ENCODE measurements at places on chromosomes 7 and 10.

DNA sequence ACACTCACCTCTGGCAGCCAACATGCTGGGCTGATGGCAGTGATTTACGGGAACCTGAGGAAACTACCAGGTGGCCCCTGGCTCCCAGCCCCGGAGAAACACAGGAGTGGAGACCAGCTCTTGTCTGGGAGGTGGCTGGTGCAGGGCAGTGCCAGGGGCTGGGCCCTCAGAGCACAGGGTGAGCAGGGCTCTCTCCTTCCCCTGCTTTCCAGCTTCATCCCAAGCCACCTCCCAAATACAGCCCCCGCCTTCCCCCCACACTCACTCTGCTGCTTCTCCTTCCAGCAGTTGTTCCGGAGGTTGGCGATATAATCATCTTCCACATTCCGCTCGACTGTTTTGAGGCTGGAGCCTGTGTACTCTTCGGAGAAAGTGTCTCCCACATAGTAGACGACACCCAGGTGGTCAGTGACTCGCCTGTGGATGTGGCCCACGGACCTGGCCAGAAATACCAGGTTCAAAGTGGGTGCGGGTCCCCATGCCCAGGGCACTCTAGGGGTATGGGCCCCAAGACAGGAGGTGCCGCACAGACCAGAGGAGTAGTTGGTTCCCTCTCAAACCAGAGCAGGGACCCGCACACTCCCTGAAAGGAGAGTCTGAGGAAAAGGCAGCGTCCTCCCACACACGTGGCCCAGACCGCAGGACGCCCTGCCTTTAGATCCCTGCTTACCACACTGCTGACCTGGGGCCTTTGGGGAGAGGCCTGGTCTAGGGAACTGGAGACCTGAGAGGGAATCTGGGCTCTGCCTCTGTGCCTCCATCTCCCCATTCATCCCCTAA is 18.3 kb downstream of the DNAJB12 start:
- DNase-seq = no peak

DNA sequence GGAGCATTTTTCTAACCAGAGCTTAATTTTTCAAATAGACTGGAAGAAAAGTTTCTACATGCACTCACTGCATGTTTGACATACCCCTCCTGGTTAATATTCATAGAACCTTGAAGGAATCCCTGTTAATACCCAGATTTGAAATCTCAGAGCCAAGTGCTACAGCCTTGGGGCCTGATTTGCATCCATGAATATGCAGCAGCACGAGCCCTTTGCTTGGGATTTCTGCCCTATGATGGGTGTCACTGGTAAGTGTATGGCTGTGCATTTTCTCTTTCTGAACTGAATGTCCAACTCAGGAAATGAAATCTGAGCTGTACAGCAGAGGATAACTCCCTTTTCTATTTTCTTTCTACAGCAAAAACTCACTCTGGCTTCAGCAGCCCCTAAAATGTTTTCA is 1157.5 kb downstream of the XPNPEP1 start:
- no peak for DNase-seq

DNA sequence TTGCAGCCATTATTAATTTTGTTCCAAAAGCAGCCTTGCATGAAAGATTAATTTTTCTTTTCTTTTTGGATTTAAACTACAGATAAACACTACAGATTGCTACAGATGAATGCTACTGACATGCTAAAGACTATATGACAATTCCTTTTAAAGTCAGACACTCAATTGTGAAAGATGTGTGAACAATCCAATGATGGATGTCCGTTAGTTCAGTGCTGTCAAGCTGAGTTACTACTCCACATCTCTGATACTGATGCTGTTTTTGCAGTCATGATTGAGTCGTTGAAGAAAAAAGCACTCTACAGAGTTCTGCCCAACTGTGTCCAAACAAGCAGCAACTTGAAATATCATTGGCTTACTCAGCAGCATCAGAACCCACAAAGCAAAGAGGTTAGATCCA is 146.8 kb downstream of the OTUD1 start:
- no peak for DNase-seq

- no peak for DNase-seq
Measured at GRCh38 chr7:80707318-80707717, 68.9 kb downstream of the CD36 start.

GRCh38 chr10:17085011-17085725 is 44.4 kb downstream of the CUBN start:
- DNase-seq = peak; percentile 20

DNA sequence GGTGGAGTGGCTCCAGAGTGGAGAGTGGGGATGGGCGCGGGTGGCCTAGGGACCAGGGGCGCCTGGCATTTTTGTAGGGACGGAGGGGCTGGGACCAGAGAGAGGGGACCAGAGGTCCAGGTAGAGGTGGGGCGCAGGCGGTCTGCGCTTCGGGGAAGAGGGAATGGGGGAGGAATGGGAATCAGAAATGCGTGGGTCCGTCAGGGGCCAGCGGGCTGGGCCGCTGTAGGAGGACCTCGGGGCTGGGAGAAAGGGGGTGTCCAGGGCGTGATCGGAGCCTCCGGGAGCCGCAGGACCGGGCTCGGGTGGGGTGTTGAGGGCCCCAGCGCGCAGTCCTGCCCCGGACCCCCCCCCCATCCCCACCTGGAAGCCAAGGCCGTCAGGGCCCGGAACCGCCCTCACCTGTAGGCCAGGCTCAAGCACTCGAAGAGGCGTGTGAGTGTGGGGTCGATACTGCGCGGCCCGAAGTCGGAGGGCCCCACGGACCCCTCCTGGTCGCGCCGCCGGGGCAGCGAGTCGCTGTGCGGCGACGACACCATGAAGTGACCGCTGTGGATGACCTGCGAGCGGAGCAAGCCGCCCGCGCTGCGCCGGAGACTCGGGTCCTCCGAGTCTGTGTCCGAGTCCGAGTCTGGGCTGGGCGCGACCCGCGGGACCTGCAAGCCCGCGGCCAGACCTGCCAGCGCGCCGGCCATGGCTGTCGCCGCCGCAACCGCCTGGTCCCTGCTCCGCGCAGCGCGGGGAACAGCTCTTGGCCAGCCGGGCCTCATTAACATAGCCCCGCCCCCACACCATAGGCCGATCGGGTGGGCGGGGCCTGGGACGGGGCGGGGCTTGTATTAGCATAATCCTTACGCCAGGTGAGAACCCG is at the start of gene MLXIPL:
TSS of gene MLXIPL (minus strand) at position 725 of the 871 bp plus-strand sequence. CDS start at position 695, 30 bp downstream.
- DNase-seq = peak; percentile 15

- DNase-seq = no peak
Measured at GRCh38 chr10:104300736-104301292, 31.8 kb downstream of the GSTO2 start.

GRCh38 chr7:64312826-64313225 is 935 bp upstream of the ZNF736 start:
- DNase-seq = no peak

DNA sequence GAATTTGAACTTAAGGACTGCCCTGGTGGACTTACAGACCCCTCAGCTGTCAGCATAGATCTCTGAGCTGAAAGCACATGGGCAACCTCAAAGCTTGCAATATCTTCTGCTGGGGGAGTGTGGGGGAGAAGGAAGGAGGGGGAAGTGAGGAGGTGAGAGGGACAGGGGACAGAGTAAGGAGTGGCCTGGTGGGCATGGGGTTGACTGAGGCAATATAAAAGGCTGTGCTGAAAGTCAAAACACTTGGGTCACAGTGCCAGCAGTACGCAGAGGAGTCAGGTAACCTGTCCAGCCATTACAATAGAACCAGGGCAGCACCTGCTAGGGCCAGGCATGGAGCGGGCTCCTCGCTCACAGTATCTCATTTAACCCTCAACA is 43.2 kb downstream of the PPP1R3C start:
- no peak for DNase-seq

DNA sequence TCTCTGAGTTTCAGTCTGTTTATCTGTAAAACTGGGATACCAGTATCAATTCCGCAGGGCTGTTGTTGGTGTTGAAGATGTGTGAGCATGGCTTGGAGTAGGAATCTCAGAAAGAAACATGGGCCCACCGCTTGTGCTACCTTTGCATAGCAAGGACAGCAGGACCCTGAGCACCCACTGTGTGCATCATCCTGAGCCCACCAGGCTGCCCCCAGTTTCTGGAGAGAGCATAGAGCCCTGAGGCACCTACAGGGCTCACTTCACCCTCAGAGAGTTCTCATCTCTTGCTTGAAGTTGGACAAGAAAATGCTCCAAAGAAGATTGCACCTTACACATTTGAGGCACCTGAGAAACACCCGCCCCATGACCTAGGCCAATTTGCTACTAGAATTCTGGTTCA is 12.9 kb downstream of the PRLHR start:
- no peak for DNase-seq

Measured in spinal cord (tissue), 10 donors.